ENCODE measurements at places on chromosomes 12 and 14.
A peak's percentile ranks its signal among the peaks of the same experiment; 100 is the strongest.

GRCh38 chr12:96354326-96354725 is 45.9 kb downstream of the CDK17 start:
- no peak for DNase-seq

DNA sequence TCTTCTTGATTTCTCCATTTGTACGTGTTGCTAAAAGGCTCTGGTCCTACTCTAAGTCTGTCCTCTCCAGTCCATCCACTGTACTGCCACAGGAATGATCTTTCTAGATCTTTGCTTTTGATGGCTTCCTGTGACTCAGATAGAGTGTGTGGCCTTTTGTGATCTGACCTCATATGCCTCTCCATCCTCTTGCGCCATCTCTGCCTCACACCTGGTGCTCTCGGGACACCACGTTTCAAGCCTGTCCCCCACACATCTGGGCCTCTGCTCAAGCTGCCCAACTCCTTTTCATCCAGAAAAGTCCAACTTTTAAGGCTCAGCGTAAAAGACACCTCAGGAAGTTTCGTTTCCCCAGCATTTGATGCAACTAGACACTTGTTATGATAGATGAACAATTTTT is 39.0 kb downstream of the DCAF4 start:
- DNase-seq: no peak

DNA sequence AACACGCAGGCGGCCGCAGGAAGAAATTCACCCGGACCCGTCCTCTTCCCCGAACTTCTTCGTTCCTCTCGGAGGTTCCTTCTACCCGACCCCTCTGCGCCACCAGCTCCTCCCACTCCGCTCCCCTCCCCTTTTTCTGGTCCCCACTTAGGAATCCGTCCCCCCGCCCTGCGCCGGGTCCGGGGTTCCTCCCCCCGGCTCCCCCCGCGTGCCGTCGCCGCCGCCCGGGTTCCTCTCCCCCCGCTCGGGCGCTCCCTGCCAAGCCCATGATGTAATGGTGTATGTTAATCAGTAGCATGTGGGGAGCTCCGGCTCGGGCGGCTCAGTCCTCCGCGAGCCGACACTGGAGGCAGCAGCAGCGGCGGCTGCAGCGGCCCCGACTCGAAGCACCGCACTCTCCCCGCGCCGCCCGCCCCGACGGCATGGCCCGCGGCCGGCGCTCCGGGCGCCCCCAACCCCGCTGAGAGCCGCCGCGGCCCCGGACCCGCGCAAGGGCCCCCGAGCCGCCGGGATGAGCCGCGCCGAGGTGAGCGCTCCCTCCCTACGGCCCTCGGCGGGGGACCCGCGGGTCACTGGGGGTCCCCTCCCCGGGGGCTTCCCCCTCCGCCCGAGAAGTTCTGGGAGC is 1.0 kb upstream of the SAMD4A start:
- DNase-seq: peak; percentile 87

DNA sequence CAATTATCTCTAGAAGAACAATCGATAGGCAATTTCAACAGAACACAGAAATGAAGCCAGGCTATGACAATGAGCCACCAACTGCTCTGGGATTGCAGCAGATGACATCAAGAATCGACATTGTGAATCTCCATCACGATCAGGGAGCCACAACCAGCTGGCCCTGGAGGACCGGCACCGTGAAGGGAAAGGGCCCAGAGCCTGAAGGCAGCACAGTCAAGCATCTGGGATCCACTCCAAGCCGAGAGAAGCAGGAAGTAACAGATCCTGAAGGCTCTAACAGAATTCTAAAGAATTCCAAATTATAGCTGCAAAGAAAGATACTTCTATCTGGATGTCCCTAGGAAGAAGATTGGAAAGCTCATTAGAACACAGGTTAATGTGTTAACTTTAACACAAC is 61.0 kb downstream of the LRRC74A start:
- no peak for DNase-seq

- DNase-seq: no peak
These were observed 363.1 kb upstream of the OR4E1 start for GRCh38 chr14:22036541-22037239.

DNA sequence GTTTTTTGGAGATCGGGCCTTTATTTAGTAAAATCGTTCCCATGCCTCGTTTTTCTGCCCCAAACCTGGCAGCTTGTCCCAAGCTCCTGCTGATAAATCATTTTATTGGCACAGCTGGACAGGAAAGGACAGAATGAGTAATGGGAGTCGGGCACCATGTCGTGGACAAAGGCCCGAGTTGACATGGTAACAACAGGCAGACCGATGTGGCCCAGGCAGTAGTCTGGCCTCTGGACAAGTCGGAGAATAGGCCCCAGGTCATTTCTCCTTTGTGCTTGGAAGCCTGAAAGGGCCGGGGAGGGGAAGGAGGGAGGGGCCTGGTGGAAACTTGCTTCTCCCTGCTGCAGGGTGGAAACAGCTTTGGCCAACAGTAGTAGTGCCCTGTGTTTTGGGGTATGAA is 234.9 kb downstream of the SUDS3 start:
- DNase-seq: no peak

DNA sequence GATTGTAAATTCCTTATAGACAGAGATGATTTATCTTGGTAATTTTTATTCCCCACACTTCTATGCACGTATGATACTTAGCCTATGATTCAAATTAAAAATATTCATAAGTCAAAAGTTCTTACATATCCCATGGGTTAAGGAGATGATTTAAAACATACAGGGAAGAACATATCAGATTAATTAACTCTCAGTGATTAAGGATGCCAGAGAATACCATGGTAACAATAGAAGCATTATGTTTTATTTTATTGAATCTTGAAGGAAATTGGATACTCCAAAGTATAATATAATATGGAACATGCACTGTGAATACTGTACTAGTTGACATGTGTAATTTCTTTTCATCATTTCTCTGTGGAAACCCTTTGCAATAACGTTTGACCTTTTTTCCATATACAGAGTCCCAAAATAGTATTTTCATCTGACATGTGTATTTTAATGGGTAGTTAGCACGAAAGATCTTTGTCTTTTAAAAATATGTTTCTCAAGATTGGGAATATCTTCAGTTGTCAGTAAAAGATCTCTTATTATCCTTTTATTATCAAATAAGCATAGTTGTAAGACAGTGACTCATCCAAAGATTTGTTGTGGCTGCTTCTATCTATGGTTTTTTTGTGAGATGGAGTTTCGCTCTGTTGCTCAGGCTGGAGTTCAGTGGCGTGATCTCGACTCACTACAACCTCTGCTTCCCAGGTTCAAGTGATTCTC is 166.7 kb downstream of the RAD51B start:
- DNase-seq: no peak
